Kidney (tissue), 22 donors: ENCODE measurements at places on chromosomes 6 and 20.

GRCh38 chr6:24154121-24154520 is 28.1 kb downstream of the NRSN1 start:
- no peak for DNase-seq

DNA sequence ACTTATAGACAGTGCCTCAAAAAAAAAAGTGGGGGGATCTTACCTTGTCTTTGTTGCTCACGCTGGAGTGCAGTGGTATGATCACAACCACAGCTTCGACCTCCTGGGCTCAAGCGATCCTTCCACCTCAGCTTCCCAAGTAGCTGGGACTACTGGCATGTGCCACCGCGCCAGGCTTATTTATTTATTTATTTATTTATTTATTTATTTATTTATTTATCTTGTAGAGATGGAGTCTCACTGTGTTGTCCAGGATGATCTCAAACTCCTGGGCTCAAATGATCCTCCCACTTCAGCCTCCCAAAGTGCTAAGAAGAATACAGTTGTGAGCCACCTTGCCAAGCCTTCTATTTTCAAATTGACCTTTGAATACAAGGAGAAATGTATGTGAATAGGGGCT is 553.0 kb upstream of the BTBD3 start:
- no peak for DNase-seq

GRCh38 chr20:19885939-19886660 is 128.0 kb downstream of the RIN2 start:
- no peak for DNase-seq

GRCh38 chr6:122563364-122564052 is 46.7 kb upstream of the PKIB start:
- no peak for DNase-seq

DNA sequence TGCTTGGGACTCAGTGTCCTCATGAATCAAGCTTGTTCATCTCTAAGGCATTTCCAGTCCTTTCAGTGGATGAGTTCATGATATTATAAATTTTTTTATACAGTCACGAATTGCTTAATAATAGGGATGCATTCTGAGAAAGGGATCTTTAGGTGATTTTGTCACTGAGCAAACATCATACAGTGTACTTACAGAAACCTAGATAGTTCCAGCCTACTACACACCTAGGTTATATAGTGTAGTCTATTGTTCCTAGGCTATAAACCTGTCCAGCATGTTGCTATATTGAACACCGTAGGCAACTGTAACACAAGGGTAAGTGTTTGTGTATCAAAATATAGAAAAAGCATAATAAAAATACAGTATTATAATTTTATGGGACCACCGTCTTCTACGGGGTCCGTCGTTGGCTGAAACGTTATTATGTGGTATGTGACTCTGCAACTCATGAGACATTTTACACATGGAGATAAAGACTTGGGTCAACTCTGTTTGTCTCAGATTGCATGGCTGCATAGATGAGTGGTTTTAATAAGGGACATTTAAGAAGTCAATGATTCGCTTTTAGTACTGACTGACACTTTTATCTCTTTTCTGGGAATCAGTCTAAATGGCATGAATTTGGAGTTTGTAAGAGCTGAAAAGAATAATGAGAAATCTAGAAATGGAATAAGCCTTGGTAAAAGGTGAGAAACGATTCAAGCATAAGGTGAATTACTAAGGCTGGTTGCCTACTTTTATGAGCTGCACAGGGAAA is 33.2 kb downstream of the CLIC5 start:
- no peak for DNase-seq

DNA sequence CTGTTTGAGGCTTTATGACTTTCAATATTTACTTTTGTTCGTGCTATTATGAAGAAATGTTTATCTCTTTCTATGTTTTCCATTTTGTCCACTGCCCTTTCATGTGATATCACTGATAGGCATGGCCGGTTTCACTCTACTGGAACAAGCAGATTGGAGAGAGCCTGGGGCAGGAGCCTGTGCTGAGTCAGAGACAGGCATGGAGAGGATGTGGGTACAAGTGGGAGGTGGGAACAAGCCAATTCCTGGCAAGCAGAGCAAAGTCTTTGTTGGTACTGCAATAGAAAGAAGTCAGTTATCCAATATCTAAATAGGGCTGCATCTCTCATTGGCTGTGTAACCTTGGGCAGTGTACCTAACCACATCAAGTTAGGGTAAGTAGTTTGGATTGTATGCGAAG is 545.6 kb upstream of the MAP3K7 start:
- DNase-seq = no peak

DNA sequence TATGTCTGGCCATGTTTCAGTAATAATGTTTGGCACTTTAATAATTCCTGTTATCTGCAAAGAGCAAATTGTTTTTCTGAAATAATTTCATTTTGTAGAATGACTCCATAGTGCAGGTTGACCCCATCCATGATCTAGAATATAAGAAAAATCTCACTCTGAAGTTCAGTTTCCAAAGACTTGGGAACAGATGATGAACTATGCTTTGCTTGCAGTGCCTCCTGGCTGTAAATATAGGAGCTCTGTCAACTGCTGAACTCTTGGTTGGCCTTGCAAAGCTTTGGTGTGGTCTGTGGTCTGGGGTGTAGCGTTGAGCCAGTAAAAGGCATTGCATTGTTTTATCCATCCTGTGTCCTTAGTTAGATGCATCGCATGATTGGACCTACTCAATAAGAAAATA is 104.0 kb downstream of the PLCB4 start:
- DNase-seq = peak; percentile 23

GRCh38 chr20:40941133-40941610 is 87.5 kb upstream of the TOP1 start:
- DNase-seq = no peak

- DNase-seq = no peak
Observed at GRCh38 chr20:43752561-43753301, 25.9 kb upstream of the GTSF1L start.

- DNase-seq = peak; percentile 16
Observed at GRCh38 chr6:34149831-34150400, 4.0 kb upstream of the GRM4 start.

- no peak for DNase-seq
Observed at GRCh38 chr6:4864519-4864918, 88.3 kb downstream of the CDYL start.

DNA sequence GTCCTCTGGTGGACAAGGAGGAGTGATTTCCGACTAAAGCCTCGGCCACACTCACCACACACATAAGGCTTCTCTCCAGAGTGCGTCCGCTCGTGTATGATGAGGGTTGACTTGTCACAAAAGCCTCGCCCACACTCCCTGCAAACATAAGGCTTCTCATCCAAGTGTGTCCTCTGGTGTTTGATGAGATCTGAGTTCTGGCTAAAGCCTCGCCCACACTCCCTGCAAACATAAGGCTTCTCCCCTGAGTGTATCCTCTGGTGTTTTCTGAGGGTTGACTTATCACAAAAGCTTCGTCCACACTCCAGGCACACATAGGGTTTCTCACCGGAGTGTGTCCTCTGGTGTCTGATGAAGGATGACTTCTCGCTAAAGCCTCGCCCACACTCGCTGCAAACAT is 12.9 kb upstream of the SNRPB start:
- DNase-seq = no peak
